ENCODE measurements at places on chromosomes 7 and 10.

- DNase-seq = peak; percentile 13
Observed at GRCh38 chr10:101569622-101570427, 18.2 kb downstream of the POLL start.

DNA sequence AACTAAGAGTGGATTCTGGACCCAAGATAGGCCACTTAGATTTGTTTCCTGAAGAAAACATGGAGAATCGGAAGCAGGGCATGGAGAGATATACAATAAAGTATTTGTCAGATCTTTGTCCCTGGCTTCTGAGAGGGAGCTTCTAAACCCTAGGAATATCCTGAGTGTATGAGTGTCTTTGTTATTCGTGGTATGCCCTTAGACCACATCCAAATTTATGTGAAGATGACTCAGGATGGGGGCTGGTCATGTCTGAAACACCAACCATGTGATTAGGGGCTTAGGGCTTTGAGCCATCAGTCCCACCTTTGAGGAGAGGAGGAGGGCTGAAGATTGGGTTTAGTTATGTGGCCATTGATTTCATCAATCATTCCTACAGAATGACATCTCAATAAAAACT lies 69.7 kb upstream of the PLPP4 start:
- DNase-seq = no peak

- DNase-seq = no peak
Observed at GRCh38 chr7:963236-964078, 9.0 kb upstream of the ADAP1 start.

- DNase-seq = no peak
Observed at GRCh38 chr7:105164751-105165150, 150.7 kb downstream of the KMT2E start.
